ENCODE measurements at places on chromosomes 5 and 9.

DNA sequence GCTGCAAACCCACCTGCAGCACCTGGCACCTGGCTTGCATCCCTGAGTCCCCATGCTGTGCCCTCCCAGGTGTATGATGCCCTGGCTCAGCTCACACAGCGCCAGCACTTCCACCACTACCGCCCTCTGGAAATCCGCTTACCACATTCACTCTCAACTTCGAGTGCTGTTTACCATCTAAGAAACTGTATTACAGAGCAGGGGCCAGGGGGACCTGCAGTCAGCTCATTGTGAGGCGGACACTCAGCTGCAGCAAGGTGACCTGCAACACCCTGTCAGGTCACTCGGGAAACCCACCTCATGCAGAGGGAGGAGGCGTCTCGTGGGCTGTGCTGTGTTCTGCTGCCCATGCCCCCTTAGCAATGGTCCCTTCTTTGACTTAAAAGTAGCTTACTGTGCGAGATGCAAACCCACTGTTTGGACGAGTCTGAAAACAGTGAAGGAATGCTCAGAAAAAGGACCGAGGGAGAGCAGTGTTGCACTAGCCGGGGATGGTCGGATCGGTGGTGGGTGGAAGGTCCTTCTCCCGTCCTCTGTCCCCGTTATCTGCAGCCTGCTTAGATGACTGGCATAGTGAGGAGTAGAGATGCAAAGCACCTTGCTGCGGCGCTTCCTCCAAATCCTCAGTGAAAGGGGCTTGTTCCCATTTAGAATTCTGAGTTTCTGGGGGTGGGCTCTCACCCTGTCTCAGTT, 55.2 kb upstream of the CTSL start:
- no peak for DNase-seq

DNA sequence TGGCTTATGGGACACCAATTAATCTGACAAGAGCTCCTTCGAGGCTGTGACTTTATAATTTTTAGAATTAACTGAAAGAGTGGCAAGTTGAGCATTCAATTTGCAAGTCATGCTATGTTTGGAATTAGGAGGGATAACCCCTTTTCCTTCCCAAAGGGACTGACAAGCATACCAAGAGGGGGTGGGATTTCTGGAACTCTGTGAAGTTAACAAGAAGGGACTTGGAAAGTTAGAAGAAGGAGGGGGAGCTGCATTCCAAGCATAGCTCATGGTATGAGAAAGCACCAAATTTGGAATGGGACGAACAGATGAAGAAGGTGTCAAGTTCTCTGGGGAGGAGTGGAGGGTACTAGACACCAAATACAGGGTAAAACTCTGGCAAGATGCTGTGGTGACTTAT, 8.9 kb upstream of the PALM2AKAP2 start:
- no peak for DNase-seq

DNA sequence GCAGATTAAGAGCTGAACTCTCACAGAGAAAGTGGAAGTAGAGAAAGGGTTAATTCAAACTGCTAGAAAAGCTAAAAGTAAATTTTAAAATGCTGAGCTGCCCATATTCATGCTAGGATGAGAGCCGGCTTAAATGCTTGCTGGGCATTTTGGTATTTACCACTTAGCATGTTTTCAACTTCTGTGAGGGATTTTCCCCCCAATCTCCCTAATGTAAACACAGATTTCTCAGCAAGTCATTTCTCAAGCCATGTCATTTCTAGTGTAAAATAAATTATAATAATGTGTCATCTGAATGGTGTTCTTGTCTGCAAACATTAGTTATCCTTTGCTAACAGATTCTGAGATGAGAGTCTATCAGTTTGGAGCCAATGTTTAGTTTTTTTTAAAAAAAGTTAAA, 22.3 kb downstream of the RPS23 start:
- no peak for DNase-seq

GRCh38 chr5:141623186-141623585, 4.4 kb upstream of the DIAPH1 start:
- no peak for DNase-seq

GRCh38 chr5:80964491-80964890, 4.3 kb downstream of the RASGRF2 start:
- DNase-seq, result no peak

DNA sequence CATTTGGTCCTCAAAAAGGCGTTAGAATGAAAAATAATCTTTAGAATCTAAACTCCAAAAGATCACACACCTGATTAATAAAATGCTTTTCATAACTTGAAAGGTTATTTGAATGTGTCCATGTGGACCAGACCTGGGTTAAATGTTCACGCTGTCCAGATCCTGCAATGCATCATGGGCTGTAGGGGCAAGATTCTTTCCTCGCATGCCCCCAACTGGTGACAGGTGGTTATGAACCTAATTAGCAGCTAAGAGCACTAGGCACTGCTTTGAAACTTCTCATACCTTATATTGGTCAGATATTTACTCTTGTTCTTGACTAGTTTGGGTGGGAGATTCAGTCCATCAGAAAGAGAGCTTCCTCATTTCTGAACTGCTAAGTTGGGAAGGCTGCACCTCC, 19.3 kb upstream of the PIP5K1B start:
- DNase-seq, result no peak

GRCh38 chr5:107889387-107889786, 218.7 kb upstream of the EFNA5 start:
- no peak for DNase-seq

GRCh38 chr5:60578315-60578714, 121.7 kb downstream of the DEPDC1B start:
- no peak for DNase-seq

- no peak for DNase-seq
Measured at GRCh38 chr5:134818776-134819175, 27.0 kb upstream of the C5orf24 start.

DNA sequence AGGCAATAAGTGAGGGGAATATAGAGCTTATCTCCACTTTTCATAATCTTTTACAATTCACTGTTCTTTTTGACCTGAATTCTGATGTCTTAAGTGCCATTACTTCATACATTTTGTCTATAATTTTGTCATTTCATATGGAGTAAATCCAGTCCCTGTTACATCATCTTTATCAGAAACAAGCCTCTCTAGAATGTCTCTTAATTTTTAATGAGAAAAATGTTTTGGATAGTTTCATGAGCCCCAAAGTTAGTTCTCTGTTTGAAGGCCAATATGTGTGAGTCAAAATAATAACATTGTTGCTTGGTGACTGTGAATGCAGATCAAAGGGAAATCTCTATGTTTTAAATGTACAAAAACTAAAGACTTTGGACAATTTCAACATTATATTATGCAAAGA, 329.6 kb upstream of the ARRDC3 start:
- DNase-seq, result no peak

DNA sequence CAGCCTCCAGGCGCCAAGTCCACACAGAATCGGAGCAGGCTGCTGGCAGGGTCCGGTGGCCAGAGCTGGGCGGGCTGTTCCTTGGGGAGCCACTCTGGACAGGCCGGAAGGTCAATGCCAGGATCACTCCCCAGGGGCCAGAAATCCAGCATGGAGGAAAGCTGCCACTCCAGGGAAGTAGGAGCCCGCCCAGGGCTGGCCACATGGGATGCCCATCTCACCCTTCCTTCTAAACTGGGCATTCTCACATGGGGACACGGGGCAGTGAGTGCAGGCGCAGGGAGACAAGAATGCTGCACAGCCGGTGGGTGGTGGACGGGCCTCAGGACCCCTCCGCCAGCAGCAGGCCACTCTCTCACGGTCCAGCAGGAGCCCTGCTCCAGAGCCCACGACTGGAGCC, 58.2 kb downstream of the ADAMTS2 start:
- no peak for DNase-seq

DNA sequence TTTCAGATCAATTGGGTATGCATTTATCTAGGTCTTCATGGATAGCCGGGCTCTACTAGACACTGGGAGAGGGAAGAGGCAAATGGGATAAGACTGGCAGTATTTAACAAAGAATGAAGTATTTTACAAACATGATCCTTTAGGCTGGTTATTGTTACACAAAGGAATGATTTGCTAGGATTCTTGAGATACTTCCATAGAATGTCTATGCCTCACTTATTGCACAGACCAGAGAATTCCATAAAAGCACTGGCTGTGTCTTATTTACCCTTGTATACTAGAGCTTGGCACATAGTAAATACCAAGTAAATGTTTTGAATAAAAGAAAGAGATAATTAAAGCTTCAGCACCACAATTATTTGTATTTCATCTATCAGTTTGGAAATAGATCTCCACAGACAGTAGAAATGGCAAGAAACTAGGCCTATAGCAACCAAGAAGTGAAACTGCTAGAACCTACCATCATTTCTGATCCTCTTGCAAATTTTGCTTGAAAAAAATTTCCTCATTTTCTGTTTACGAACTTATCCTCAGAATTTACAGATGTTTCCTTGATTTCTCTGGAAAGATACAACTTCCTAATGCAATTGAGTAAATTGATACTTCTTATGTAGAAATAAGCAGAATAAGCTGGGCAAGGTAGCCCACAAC, 3.8 kb downstream of the PDCD1LG2 start:
- no peak for DNase-seq

GRCh38 chr9:129290606-129291005, 112.5 kb upstream of the IER5L start:
- DNase-seq, result no peak

DNA sequence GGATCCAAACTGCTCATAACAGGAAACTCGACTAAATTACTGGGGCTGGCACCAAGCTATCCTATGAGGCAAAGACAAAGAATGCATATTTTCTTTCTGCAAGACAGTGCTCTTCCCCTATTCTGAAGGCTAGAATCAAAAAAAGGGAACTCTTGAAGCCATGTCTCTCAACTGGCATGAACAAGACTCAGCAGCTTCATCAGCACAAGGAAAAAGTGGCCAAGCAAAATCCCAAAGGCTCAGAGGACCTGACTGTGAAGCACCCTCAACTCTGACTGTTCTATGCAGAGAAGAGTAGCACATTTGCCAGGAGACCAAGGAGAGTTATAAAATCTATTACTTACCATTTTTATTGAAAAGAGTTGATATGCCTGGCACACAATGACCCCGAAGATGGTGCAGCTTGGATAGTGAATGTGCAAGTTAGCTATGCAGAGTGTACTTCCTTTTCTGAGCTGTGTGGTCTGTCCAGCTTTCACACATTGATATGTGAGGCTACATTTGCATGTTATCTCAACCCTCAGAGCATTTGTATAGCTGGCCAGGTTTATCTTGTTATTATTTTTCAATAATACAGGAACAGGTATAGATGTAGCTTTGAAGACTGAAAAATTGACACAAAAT, 51.0 kb upstream of the FYB1 start:
- no peak for DNase-seq

GRCh38 chr9:72871685-72872084, 81.2 kb downstream of the ALDH1A1 start:
- no peak for DNase-seq

DNA sequence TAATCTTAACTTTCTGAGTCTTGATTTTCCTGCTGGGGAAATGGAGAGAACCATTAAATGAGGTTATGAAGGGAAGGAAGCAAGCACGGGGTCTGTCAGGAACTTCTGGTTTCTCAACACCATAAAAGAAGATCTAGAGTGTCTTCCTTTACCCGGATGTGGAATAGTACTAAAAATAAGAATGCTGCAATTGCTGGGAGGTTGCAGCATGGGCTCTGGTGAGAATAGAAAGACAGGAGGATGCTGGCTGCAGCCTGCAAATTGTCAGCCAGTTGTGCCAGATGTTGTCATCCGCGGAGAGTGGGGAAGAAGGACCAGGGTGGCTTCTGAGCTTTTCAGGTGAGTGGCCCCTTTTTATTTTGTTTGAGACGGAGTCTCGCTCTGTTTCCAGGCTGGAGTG, 69.3 kb upstream of the STC2 start:
- no peak for DNase-seq

DNA sequence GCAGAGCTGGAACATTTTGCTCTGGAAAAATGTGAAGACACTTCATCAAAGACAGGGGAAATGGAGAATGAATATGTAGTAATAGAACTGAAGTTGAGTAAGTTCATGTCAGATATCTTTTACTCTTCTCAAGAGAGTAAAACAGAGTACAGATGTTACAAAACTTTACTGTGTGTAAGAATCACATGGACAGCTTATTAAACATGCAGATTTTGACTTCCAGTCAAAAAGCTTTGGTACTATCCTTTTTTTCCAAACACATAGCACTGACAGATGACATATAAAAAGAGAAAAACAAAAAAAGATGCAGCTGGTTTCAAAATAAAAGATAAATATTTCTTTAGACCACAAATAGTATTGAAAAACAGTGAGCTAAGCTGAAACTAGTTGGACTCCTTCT, 115.4 kb downstream of the FBN2 start:
- DNase-seq, result no peak

DNA sequence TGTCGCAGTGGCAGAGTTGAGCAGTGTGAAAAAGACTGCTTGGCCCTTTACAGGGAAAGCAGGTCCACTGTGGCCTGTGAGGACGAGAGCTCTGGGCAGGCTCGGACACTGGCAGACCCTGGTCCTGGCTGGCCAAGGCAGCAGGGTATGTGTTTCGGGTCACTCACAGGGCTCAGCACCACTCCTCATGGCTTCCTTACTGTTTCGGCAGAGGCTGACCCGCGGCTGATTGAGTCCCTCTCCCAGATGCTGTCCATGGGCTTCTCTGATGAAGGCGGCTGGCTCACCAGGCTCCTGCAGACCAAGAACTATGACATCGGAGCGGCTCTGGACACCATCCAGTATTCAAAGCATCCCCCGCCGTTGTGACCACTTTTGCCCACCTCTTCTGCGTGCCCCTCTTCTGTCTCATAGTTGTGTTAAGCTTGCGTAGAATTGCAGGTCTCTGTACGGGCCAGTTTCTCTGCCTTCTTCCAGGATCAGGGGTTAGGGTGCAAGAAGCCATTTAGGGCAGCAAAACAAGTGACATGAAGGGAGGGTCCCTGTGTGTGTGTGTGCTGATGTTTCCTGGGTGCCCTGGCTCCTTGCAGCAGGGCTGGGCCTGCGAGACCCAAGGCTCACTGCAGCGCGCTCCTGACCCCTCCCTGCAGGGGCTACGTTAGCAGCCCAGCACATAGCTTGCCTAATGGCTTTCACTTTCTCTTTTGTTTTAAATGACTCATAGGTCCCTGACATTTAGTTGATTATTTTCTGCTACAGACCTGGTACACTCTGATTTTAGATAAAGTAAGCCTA, 15.7 kb downstream of the SQSTM1 start:
- DNase-seq, result no peak

DNA sequence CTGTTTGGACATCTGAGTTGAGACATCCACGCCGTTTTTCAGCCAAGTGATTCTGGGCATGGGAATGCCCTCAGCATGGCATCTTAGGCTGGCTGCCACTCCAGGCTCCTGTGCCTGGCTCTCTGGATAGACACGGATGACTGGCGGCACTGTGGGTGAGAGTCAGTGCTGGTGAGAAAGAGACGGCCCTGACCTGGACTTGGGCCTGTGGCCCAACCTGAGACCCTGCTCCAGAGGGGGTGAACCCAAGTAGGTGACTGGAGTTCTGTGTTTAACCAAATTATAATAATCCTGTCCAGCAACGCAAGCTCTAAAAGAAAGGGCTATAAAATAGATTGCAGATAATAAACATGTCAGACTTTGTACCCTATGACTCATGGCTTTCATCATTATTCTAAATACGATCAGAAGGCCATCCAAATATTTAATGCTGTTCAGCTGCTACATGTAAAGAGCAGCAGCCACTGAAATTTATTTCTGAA, 173.9 kb downstream of the HSPA4 start:
- DNase-seq, result no peak

- peak; percentile 61 for DNase-seq
Measured at GRCh38 chr9:87505869-87506678, 8.4 kb downstream of the DAPK1 start.
